ENCODE measurements at places on chromosomes 5 and 9. TPM values are rescaled to one million over a fixed set of nuclear protein-coding genes. Genes with fewer than 3 reads are reported as not detected.

The RANBP17 gene
- 4.7 TPM for total RNA-seq

The NXNL2 gene
- total RNA-seq = 1.5 TPM

The SEMA6A gene
- total RNA-seq = 0.50 TPM

The SH3RF2 gene
- total RNA-seq = 1.0 TPM

The PCDHA9 gene
- total RNA-seq = not detected

The TSSK1B gene
- not detected for total RNA-seq

The NPR3 gene
- total RNA-seq = 19.9 TPM
